Epithelial cell of proximal tubule (primary cell): ENCODE measurements at places on chromosomes 16 and 17.

DNA sequence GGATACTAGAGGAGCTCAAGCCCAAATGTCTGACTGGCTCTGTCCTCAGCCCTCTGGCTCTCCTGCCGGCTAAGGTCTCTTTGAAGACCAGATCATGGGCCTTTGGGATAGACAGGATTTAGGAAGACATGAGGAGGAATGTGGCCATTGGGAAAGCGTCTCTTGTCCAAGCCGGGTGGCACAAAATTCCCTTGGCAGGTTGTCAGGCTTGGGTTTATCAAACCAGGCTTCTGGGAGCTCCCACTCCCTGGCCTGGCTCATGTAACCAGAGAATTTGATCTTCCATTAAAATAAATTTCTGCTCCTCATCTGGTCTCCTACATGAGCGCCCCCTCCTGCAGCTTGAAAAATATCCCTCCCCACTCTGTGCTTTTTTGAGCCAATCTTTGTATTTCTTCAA, 71.1 kb downstream of the IRX3 start:
- DNase-seq, result no peak

DNA sequence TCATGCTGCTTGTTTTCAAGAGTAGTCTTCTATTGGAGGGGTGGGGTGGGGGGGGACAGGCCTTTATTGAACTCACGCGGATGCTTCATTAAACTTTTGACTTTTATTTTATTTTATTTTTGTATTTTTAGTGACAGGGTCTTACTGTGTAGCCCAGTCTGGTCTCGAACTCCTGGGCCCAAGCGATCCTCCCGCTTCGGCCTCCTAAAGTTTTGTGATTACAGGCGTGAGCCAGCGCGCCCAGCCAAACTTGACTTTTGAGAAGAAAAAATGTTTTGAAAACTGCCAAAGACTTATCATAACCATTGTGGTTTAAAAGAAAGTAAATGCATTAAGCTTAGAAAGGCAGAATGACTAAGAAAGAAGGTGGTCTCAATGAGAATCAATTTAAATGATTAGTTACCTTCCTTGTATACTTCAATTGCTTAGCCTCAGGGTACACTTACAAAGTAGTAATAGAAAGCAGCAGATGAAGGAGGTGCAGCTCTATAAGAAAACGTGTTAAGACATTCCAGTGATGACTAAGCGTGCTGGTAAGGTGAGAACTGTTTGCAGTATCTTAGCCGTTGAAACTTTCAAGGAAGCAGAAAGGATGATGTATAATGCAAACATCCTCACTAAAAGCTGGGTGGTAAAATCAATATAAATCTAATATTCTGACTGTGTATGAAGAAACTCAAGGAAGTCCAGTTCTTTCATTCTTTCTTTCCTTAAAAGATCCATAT, 1.2 kb downstream of the AP2B1 start:
- peak; percentile 68 for DNase-seq

DNA sequence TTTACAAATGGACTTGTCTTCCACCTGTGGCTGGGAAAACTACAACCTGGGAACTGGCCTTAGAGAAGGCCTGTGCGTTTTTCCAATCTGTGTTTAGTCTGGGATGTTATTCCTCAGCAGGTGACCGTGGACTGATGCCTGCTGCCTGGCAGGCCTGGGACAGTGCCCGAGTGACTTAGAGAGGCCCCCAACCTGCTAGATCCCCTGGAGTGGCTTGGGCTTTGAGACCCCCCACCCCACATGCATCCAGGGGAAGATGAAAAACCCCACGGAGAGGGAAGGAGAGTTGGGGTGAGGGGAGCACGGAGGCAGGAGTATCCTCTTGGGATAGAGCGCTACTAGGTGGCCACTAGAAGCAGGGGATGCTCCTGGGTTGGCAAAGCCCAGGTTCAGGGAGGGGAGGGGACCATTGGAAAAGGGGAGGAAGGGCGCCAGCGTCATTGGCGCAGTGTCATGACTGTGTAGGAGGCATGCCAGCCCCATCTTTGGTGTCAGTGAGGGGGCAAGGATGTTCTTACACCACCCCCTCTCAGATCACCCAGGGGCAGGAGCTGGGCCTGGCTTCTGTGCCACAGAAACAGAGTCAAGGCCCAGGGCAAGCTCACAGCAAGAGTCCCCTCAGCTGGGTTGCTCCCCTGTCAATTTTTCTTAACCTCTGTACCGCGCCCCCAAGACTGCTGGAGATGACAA, 54.1 kb downstream of the MEAK7 start:
- DNase-seq, result no peak

GRCh38 chr17:57373756-57374155, 117.4 kb downstream of the MSI2 start:
- DNase-seq, result no peak

DNA sequence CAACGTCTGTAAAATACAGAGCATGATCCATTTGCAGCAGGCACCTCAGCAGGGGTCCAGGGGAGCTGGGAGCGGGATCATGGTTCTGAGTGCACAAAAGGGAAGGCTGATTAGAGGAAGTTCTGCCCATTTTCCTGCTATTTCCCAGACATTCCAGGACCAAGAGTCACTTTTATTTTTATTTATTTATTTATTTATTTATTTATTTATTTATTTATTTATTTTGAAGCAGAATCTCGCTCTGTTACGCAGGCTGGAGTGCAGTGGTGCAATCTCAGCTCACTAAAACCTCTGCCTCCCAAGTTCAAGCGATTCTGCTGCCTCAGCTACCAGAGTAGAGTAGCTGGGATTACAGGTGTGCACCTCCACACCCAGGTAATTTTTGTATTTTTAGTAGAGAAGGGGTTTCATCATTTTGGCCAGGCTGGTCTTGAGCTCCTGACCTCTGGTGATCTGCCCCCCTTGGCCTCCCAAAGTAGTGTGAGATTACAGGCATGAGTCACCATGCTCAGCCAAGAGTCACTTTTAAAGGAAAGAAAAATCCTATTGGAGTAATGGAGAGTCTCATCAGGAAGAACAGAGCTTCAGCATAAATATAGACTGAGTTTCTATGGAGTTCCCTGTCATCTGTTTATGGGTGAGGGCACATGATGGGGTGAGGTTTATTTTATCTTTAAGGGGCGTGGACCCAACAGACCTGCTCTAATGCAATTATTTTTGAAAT, 355.2 kb downstream of the HAPSTR1 start:
- no peak for DNase-seq

GRCh38 chr17:39705786-39706348, 6.0 kb downstream of the ERBB2 start:
- no peak for DNase-seq

- no peak for DNase-seq
These were observed 18.5 kb upstream of the CDH1 start for GRCh38 chr16:68718590-68718989.

GRCh38 chr16:24508614-24509013, 30.8 kb upstream of the RBBP6 start:
- no peak for DNase-seq

DNA sequence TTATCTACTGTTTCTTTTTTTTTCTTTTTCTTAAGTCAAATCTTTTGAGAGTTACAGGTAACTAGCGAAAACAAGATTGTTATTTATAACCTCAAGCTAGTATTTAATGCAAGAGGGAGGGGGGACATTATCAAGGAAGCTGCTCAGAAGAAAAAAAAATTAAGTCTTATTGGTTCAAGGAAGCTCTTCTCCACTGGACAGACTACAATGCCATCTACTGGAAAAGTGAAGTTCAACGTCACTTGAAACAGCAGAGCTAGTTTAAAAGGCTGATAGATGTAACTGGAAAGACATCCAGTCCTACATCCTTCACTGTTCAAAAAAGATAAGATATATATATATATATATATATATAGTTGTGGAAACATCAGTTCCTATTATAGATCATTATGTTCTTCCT, 418.0 kb upstream of the PSMD7 start:
- peak; percentile 29 for DNase-seq
